ENCODE measurements at places on chromosomes 3 and 15.

DNA sequence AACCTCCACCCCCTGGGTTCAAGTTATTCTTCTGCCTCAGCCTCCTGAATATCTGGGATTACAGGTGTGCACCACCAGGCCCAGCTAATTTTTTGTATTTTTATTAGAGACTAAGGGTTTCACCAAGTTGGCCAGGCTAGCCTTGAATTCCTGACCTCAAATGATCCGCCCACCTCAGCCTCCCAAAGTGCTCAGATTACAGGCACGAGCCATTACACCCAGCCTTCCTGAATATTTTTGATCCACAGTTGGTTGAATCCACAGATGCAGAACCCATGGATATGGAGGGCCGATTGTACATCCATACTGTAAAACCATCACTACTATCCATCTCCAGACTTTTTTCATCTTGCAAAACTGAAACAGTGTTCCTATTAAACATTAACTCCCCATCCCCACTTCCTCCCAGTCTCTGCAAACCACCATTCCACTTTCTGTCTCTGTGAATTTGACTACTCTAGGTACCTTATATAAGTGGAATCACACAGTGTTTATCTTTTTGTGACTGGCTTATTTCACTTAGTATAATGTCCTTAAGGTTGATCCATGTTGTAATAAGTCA, 8.2 kb upstream of the TMEM62 start:
- no peak for DNase-seq

- no peak for DNase-seq
Observed at GRCh38 chr15:100628746-100629145, 26.4 kb downstream of the ASB7 start.

GRCh38 chr3:148955544-148956346, 35.6 kb upstream of the GYG1 start:
- peak; percentile 72 for DNase-seq

DNA sequence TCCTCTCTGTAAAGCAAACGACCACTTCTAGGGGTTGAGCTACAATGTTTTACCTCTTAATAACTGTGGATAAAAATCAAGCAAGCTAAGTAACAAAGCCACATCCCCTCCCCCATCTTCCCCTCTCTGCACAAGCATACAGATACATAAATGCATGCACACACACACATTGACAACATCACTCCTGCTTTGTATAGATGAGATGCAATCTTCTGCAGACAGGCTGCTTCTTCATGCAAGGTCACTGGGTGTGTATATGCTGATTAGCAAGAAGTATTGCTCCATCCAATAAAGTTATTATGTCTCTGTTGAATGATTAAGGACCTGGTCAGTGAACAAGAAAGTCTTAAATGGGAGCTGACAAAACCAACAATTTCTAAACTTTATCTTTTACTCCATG, 8.8 kb upstream of the ATP11B start:
- no peak for DNase-seq

DNA sequence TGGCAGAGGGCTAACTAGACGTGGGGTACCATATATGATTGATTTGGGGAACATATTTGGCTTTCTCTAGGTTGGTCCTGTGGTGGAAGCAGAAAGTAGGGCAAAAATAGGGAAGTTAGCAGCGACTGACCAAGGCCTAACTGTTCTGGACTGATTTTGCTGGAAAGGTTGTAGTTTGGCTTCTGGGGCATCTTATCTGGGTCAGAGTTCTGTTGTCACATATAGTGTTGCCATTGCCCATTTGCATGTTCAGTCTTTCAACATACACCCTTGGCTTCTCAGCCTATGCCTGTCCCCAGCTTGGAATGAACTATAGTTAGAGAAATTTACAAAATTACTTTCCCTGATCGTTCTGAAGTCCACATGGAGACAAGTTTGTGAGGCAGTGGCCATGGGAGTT, 426.5 kb downstream of the TBC1D5 start:
- DNase-seq = no peak

GRCh38 chr3:64108231-64108630, 84.9 kb upstream of the PSMD6 start:
- no peak for DNase-seq

DNA sequence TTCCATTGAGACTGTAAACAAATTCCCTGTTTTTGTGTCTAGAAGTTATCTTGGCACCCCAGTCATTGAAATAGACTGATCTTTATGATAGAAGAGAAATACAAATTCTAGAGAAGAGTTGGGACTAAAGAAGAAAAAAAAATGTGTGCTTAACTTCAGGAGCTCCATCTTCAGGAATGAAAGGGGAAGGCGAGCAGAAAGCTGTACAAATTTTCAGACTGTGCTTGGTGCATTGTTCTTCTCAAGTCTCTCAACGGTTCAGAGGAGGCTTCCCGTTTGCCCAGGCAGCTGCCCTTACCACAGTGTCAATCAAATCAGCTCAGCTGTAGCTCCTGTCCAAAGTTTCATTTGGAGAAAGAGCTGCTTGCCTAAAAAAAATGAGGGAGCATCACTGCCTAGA, 41.7 kb downstream of the OXSM start:
- DNase-seq = no peak

DNA sequence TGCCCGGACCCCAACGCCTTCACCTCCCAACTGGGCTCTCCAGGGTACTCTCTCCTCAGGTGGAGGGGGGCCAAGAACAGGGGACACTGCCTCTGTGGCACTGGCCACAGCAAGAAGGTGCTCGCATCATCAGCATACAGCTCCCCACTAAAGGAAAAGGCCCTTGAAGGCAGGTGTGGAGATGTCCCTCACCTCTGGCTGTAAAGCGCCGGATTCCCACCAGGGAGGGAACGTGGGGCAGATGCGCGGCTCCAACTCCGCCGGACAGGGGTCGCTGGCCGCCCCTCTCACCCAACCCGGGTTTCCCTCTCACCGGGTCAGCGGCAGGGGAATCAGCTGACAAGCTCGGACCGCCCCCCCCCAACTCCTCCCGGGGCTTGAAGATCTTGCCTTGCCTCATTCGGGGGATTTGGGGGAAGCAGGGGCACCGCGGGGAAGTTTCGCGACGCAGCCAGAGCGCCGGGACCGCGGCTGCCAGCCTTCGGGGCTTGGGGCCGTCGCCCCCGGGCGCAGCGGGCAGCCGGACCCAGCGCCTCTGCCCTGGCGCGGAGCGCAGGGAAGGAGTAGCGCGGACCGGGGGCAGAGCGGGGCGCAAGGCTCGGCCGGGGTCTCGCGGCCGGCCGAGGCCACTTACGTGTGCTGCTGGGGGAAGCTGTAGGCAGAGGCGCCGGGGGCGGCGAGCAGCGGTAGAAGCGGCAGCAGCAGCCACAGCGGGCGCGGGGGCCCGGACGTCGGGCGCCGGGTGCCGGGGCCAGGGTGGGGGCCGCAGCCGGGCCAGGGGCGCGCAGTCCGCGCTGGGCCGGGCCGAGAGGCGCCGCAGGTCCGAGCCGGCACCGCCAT, 630 bp downstream of the CACNA2D2 start:
- DNase-seq = no peak

All from amniotic stem cell (primary cell).